ENCODE measurements at places on chromosomes 16 and 17.

- DNase-seq, result no peak
Observed at GRCh38 chr17:1153795-1154546, 25.8 kb downstream of the ABR start.

- no peak for DNase-seq
Observed at GRCh38 chr16:46808997-46809396, 22.0 kb downstream of the C16orf87 start.

DNA sequence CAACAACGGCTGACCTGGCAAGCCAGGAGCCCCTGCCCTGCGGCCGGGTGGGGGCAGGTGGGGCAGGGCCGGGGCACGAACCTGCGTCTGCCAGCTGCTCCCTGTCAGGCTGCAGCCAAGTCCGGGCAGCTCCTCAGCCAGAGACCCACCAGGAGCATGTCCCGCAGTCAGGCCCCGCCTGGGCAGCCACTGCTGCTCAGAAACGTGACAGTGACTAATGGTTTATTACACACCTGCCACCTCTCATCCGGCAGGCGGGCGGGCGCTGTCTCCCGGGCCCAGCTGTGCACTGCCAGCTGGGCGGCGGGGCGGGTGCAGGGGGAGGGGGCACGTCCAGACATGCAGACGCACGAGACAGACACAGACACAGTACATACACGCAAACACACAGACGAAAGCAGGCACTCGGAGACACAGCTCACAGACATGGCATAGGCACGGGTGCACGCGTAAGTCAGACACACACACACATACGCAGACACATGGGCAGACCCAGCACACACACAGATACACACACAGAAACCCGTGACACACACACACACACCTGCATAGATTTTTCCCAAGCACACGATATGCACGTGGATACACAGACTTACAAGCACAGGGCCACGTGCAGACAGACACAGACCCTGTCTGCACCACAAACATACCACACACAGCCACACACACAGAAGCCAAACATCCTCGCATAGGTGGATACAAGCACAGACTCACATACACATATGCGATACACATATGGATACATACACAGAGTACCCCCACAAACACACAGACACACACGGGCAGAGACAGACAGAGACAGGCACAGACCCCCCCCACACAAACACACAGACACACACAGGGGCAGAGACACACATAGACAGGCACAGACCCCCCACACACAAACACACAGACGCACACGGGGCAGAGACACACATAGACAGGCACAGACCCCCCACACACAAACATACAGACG lies 248.3 kb upstream of the CIBAR2 start:
- DNase-seq, result no peak

DNA sequence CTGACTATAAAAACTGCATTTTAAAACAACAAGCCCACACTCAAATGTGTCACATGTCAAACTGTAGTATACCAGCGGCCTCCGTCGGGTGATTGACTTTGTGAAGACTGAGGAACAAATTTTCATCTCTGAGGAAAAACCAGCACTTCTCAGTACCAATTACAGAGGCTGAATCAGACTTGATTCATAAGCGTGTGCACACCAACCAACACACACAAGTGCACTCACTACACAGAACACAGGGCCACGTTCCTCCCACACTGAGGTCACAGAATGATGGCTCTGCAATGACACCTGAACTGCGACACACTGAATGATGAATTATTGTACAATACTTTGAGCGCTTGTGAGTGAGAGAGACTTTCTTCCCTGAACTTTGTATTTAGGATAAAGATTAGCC lies 29.6 kb downstream of the XPO6 start:
- peak; percentile 39 for DNase-seq

DNA sequence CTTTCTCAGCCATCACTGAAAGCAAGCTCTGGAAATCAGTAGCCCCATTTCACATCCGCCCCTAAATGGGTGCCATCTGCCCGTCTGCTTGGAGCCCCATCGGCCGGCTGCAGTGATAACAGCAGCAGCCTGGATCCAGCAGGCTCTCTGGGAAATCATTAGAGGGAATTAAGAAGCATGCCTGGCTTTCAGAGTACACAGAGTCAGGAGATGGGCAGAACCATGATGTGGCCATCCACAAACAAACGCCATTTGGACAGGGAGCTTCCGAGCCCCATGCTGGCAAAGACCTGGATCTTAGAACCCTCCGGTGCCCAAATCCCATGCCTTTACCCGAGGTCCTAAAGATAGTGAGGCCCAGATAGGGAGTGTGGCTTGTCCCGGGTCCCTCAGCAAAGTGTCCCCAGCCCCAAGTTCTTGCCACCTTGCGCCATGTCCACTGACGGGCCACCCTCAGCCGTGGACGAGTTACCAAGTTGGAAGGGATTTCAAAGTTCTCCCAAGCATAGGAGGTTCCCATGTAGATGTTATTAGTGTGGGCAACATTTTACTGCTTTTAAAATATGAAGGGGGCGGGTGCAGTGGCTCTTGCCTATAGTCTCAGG lies 1.0 kb upstream of the LITAF start:
- no peak for DNase-seq

DNA sequence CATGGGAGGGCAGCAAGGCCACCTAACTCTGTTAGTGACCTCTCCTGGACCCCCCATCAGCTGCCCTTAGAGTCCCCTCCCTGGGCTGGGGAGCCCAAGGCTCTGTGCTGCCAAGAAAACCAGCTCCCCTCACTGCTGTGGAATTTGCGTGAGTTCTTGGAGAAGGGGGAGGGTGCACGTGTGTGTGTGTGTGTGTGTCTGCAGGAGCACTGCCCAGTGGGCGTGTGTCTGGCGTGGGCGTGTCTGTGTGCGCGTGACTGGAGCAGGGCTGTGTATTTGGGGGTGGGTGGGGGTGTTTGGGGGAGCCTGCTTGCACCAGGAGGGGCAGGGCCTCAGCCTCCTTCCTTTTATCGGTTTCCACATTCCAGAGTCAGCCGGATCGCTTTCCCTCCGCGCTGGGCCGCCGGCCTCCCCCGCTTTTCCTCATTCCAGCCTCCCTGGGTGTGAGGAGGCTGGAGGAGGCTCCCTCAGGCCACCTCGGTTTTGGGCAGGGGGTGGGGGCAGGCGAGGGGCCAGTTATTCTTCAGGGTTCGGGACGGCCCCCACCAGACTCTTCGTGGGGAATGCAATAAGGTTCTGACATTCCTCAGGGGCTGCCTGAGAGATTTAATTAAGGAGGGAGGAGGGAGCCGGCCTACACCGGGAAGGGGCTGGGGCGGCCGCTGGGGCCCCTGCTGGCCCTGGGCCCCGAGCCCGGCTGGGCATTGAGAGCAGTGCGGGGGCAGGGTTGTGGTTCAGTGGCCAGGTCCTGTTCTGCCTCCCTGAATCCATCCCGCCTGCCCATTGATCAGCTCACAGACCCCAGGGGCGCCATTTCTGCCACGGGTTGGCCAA lies 2.5 kb downstream of the VASN start:
- DNase-seq, result no peak

DNA sequence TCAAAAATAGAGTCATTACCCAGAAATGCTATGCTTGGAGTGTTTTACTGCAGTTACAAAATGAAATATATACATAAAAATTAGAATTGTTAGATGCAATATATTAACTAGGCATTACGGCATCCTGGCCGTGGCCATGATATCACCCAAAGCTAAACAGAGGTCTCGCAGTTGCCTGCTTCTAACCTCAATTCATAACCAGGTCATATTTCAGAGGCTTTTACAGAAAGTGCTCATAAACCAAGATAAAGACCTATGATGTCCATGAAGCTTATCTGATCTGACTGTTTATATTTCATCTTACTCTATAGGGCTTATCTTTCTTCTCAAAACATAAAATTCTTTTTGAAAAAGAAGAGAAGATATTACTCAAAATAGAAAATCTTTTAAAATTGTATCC lies 664.5 kb upstream of the SALL1 start:
- DNase-seq, result no peak

- no peak for DNase-seq
Observed at GRCh38 chr17:57638284-57638683, 106.8 kb downstream of the CCDC182 start.

DNA sequence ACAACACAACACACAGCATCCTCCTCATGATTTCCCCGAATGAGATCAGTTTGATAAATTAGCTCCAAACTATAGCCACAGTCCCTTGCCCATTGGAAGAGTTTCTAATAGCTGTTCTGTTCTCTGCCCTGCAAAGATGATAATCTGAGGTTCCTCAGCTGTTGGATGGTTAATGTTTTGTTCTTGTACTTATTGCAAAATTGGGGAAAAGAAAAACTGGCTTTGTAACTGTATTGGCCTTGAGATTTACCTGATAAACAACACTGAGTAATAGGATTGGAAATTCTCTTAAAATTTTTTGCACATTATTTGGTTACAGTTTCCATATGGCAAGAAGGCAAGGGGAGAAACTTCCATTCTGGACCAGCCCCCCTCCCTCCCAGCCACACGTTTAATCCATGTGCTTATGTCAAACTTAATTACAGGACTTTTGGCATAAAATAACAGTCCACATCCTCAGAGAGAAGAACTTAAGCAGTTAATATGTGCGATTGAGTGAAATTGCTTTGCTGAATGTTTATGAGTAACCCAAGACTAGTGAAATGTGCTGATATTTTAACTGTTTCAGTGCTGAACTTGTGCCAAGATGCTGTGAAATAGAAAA lies 119.1 kb upstream of the ZFHX3 start:
- no peak for DNase-seq
